ENCODE measurements at places on chromosomes 16 and 17. TPM values are rescaled to one million over a fixed set of nuclear protein-coding genes. Genes with fewer than 3 reads are reported as not detected.

The RCVRN gene
- total RNA-seq, result not detected

The KRTAP4-5 gene
- not detected for total RNA-seq

The USP43 gene
- total RNA-seq, result 0.42 TPM

The PYDC1 gene
- not detected for total RNA-seq

The PHAF1 gene
- 42.4 TPM for total RNA-seq

The NOXO1 gene
- total RNA-seq, result 0.28 TPM

The FAM171A2 gene
- 1.1 TPM for total RNA-seq

The CUEDC1 gene
- total RNA-seq, result 2.6 TPM

The ADORA2B gene
- total RNA-seq, result 0.25 TPM

Measured in liver (tissue), 10 donors.